ENCODE measurements at places on chromosomes 3 and 15.

DNA sequence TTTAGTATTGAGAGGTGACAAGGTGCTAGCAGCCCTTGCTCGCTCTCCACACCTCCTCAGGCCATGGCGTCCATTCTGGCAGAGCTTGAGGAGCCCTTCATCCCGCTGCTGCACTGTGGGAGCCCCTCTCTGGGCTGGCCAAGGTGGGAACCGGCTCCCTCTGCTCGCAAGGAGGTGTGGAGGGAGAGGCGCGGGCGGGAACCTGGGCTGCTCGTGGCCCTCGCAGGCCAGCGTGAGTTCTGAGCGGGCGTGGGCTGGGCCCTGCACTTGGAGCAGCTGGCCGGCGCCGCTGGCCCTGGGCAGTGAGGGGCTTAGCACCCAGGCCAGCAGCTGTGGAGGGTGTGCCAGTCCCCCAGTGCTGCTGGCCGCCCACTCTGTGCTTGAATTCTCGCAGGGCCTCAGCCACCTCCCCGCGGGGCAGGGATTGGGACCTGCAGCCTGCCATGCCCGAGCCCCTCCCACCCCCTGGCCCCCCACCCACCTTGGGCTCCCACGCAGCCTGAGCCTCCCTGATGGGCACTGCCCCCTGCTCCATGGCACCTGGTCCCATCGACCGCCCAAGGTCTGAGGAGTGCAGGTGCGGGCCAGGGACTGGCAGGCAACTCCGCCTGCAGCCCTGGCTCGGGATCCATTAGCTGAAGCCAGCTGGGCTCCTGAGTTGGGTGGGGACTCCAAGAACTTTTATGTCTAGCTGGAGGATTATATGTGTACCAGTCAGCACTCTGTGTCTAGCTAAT is 785.2 kb downstream of the DIPK2A start:
- DNase-seq = no peak

DNA sequence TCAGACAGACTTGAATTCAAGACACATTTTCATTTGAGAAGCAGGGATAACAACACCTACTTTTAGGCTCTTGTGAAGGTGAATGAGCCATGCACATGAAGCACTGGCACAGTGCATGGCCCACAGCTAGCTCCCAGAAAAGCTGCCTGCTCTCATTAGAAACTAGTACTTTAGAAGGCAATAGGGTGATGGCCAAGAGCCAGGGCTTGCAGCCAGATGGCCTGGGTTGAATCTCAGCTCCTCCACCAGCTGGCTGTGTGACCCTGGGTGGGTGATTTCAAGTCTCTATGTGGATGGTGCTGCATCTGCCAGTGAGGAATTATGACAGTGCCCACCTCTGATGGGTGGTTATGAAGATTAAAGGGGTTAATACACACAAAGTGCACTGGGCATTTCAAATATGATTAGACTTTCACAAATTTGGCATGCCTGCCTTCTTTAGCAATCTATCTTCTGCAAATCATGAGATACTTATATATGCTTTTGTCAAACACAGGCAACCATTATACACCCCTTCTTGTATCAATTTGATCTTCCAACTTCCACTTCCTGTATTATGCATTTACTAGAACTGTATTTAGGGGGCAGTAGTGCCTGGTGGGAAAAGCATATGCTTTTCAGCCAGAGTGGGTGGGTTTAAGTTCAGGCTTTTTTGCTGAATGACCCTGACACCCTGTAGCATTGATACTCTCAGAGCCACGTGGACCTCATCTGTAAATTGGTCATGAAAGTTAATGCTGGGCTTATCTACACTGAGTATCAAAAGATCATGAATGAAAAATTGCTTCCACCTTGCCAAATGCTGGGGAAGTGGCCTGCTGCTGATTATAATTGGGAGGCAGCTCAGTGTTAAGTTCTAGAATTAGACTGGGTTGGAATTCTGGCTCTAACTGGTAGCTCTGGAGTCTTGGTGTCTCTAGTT is 34.7 kb upstream of the RBP1 start:
- no peak for DNase-seq

DNA sequence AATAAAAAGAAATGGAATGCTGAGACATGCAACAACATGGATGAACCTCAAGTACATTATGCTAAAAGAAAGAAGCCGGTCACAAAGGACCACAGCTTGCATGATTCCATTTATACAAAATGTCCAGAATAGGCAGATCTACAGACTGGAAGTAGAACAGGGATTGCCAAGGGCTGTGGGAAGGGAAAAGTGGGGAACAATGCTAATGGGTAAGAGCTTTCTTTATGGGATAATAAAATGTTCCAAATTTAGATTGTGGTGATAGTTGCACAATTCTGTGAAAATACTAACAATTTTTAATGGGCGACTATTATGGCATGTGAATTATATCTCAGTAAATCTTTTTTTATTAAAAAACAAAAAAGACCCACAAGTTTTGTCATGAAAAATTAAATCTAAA is 106.2 kb downstream of the TMCO5A start:
- no peak for DNase-seq

GRCh38 chr15:58980351-58980939 is 7.0 kb upstream of the RNF111 start:
- DNase-seq = no peak

DNA sequence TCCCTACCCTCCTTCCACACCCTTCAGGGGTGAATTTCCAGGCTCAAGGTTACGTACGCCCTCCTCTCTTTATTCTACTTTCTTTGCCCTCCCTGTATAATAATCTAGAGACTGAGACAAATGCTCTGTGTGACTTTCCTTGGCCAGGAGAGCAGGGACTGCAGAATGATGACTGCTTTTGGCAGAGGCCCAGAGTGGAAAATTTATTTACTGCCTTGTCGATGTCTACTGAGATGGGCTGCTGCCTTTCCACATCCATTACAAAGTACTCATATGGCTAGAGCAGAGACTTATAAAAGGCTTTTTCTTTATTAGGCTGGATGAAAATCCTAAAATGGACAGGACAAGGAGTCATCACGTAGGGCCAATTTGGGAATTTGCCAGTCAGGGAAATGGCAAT is 576.2 kb downstream of the TUSC7 start:
- DNase-seq = no peak

- no peak for DNase-seq
These were observed 404.5 kb downstream of the PDCD6IP start for GRCh38 chr3:34202975-34203374.

GRCh38 chr3:141289228-141289772 is 57.7 kb downstream of the PXYLP1 start:
- no peak for DNase-seq

DNA sequence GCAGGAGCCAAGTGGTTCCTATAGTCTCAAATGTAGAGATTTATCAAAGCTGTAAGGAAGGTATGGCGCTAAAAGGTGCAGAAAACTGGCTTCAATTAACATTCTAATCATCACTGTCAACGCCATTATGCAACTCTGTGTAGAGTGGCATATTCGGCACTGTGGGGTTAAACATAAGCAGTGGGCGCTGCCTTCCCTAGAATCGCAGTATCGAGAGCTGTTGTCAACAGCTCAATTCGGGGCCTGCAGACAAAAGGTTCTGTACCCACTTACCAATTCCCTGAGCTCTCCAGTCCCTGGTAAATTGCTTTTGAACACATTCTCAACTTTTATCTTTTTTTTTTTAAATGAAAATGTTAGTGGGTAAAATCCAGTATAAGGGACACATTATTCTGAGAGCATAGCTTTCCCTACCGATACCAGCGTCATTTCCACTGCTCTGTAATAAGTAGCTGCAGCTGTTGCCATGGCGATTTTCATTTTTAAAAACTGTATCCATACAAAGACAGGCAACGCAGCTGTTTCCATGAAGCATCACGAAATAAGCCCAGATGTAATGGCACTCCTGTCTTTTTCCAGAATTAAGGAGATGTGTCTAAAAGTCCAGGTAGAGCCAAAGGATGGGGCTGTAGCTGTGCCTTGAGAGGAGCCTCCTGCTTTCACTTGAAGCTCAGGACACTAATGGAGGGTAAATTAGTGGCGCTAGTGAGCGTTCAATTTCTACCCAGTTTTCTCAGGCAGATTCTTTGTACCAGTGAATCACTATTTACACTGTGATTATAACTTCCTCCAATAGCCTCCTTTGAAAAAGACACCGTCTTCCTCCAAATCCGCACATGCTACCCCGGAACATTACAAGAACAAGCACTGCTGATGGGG is 250.3 kb downstream of the SLC9A9 start:
- DNase-seq = no peak

- DNase-seq = no peak
These were observed 107.2 kb upstream of the RASGRP1 start for GRCh38 chr15:38671675-38672254.

- peak; percentile 79 for DNase-seq
These were observed 3.7 kb upstream of the MYL3 start for GRCh38 chr3:46866720-46867549.

- no peak for DNase-seq
These were observed 335.1 kb upstream of the THRB start for GRCh38 chr3:24829629-24830229.

- DNase-seq = no peak
These were observed 74.8 kb upstream of the P2RY1 start for GRCh38 chr3:152760024-152760563.

DNA sequence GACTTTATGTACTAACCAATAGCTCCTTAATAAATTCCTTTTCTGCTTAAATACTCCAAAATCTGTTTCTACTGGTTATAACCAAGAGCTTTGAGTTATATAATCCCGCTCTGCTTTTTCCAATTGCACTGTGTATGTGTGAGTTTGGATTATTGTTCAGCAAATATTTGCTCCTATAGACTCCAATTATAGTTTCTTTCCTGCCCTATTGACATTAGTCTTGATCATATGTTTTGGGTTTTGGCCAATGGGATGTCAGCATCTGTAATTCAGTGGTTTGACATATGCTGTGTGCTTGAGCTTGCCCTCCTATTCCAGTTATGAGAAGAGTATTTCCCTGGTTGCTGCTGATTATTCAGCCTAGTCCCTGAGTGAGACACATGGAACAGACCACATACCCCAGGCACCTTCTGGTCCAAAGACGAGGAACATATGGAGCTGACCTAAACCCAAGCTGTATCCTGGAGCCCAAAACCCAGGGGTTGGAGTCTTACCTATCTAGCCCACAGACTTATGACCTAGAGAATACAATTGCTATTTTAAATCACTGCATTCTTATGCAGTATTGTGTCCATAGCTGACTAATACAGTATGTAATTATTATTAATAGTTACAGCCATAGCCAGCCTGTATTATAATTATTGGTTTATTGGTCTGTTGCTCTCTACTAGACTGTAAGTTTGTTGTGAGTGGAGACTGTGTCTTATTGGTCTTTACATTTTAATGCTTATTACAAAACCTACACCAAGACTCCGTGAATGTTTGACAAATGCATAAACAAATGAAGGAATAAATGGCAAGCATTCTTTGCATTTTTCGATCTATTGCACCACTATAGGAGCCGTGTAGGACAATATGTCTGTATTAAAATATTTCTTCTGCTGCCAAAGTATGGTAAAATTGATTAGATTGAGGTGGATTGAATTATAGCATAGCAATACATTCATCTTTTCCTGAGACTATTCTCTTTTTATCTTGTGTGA is 11.7 kb upstream of the ZNF280D start:
- DNase-seq = no peak

- DNase-seq = no peak
These were observed 553 bp upstream of the TNNC1 start for GRCh38 chr3:52454250-52454937.

- peak; percentile 6 for DNase-seq
These were observed 28.1 kb upstream of the SYNM start for GRCh38 chr15:99076555-99077308.

- DNase-seq = no peak
These were observed 1.5 kb downstream of the WDR5B start for GRCh38 chr3:122414391-122414790.

DNA sequence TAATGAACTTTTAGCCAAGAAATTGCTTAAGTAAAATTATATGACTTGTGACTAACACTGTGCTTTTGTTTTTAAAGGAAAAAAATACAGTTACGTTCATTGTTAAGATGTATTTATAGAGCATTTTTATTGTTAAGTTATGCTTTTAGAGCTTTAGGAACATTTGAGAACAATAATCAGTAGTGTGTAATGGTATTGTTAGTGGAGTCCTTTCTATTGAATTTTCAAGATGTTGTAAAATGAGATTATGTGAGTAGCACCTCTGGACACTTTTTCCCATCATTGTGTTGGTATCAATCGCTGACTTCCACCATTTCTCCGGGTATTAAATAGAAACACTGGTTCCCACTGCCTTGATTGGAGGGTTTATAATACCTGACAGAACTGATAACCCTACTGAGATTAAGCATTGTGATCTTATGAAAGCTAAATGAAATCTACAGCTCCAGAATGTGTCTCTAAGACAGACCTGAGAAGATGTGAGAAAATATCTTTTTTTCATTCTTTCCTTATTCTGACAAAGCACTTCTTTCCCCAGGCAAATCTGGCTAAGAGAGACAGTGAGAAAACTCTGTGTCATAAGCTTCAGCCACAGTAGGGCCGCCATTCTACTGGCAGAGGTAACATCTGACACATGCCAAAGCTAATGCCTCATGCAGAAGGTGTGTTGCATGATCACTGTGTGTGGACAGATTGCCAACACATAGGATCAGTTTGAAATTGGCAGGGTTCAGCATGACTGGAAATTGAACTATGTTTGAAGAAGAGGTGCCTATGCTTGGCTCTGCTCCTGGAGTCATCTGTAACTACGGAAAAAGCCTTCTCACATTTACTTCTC is 610.8 kb downstream of the MECOM start:
- DNase-seq = no peak

DNA sequence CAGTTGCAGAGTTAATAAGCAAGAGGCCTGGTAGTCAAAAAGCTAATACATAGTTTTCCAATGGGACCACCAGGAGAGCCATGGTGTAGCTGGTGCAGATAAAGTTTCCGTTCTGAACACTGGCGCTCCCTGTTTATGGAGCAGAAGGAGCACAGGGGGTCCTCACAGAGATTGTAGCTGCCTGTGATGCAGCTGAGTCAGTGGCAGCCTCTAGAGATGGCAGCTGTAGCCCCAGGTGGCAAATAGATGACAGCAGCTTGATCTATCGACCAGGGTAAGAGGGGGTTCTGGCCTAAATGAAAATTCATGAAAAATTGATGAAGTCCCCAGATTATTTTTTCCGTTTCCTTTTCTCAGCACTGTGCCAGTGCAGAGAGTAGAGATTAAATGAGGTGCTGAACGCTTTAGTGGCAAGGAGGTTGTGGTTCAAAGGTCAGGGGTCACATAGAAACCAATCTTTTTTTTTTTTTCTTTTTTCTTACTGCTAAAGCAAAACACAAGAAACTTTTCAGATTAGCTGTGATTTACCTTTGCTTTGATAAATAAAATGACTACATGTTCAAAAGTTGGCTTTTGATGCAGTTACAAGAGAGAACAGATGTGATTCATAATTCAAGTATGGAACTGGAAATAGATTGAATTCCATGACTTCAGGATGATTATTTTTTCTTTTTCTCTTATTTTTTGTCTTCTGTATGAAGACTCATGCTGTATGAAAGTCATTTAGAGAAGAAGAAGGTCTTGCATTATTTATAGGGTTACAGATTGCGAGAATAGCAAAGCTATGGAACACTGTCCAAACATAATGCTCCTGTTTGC is 63.3 kb downstream of the ROBO2 start:
- no peak for DNase-seq

DNA sequence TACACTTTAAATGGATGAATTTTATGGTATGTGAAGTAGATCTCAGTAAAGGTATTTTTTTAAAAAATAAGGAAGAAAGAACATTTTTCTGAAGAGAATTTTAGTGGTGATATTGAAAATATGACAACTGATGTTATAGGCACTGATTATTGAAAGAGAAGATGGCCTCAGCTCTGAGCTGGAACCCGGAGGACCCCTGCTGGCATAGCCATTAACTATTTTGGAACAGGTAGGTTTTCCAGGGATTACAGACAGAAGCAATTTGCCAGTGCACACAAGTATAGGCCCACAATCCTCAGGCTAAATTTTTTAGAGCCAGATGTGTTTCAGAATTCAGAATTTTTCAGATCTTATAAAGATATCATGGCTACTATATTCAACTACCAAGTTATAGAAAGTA is 315.9 kb upstream of the GPR149 start:
- no peak for DNase-seq

All from effector CD8-positive, alpha-beta T cell (primary cell).